ENCODE measurements at places on chromosomes 4 and X. TPM values are rescaled to one million over a fixed set of nuclear protein-coding genes. Genes with fewer than 3 reads are reported as not detected.
A peak's percentile ranks its signal among the peaks of the same experiment; 100 is the strongest.

CSAG3 gene
- not detected for polyA plus RNA-seq

GRCh38 chr4:168440442-168441264, 39.6 kb downstream of the DDX60L start:
- DNase-seq, result peak; percentile 87

- DNase-seq, result no peak
Observed at GRCh38 chr4:37757121-37757520, 69.4 kb upstream of the PGM2 start.

- no peak for DNase-seq
Observed at GRCh38 chr4:102843938-102844337, 16.6 kb upstream of the UBE2D3 start.

NWD2 gene
- not detected for polyA plus RNA-seq

HTN1 gene
- not detected for polyA plus RNA-seq

DNA sequence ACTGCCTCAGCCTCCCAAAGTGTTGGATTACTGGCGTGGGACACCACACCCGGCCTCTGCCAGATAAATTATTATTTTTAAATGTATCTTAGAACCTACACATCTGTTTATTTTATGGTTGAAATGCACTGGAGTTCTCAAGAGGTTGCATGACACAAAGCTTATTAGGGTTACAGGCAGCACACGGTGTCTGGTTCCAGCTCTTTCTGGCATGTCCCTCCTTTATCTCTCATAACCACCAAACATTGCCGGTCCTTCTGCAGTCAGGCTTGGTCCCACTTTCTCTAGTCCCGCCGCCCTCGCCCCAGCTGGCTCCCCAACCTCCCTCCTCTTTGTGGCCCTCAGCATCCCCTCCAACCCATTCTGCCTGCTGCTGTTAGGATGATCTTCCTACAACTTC, 39.7 kb upstream of the SPRY1 start:
- no peak for DNase-seq

SLC9B1 gene
- polyA plus RNA-seq, result 0.21 TPM

APBB2 gene
- 9.9 TPM for polyA plus RNA-seq

DNA sequence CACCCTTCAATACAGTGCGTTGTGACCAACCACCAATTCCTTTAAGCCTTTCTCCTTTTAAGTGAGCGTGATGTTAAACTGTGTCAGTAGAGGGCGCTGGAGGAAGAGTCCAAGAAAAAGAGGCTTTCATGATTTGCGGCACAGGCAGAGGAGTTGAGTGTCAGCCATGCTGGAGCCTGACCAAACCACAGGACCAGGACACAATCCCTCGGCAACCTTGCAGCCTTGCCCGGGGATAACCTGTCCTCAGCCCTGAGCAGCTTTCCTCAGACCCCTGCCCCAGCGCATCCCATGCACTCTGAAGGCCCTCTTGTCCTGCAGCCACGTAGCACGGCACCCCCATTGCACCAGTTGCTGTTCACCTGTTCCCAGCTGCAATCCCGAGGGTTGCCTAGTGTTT, 53.5 kb upstream of the SMIM31 start:
- DNase-seq, result peak; percentile 2

DNA sequence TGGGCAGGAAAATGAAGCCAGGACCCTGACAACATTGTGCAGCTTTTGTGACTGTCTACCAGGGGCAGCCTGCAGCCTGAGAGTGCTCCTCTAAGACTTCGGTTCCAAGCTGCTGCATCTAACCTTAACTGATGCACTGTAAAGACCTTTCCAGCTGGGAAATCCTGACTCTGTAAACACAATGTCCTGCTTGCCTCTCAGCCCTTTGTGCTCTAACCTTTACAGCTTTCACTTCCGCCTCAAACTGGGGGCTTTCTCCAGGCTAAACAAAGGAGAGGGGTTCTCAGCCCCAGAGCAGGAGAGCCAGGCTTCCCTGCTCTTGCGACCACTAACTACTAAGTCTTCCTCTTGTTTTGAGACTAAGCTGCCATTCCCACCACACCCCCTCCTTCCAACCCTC, 19.3 kb upstream of the RASL11B start:
- DNase-seq, result no peak

Data from A549 (cell line).